ENCODE measurements at places on chromosomes 3 and 15. TPM values are rescaled to one million over a fixed set of nuclear protein-coding genes. Genes with fewer than 3 reads are reported as not detected.

SAXO2 gene
- 5.7 TPM for total RNA-seq

LHFPL4 gene
- not detected for total RNA-seq

NAALADL2 gene
- total RNA-seq: not detected

PGBD4 gene
- 2.2 TPM for total RNA-seq

CD200R1 gene
- total RNA-seq: not detected

GRCh38 chr3:37980462-37981347 lies 9.9 kb upstream of the VILL start:
- H3K4me3 ChIP-seq: no peak overlapping the region
- no peaks in the 10 kb centered on the region for H3K27me3 ChIP-seq
- H3K27ac ChIP-seq: no peak overlapping the region
- no peak for DNase-seq

DNA sequence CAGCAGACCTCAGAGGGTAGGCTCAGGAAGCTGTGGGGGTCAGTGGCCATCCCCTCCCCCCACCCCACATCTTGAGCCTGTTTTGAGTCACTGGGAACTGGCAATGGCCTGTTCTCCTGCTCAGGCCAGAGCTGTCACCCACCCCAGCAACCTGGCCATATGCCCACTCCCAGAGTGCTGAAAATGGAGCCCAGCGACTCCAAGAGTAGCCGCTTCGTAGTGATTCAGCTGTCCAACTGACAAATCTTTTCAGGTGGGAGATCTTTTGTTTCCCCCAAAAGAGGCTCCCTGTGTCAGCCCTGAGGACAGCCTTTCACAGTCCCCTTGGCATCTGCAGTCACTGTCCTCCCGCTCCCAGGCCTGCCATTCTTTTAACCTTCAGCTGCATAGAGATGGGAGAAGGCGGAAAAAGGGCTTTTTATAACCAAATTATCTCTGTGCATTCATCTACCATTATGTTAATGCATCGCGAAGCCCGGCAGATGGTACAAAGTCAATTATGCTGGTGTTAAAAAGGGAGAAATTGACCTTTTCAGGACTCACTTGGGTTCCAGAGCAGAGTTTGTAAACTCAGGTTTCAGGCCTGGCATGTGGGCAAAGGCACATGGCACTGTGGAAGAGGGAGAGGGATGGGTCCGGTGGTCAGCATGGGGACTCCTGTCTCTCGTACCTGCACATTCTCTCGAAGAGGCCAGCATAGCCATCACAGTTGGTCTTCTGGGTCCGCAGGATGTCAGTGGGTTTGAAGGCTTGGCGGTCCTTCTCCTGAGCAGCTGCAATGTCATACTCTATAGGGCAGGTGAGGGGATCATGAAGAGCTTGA lies 32.1 kb downstream of the KY start:
- DNase-seq: no peak
- H3K27ac ChIP-seq: no peak overlapping the region
- H3K27me3 ChIP-seq: no peaks in the 10 kb centered on the region
- no peaks in the 10 kb centered on the region for H3K4me1 ChIP-seq
- no peaks in the 10 kb centered on the region for H3K36me3 ChIP-seq

GRCh38 chr3:99365396-99365795 lies 273.0 kb upstream of the COL8A1 start:
- DNase-seq: no peak
- no peaks in the 10 kb centered on the region for H3K4me1 ChIP-seq
- no peaks in the 10 kb centered on the region for H3K27me3 ChIP-seq
- no peak overlapping the region for H3K27ac ChIP-seq
- H3K36me3 ChIP-seq: no peaks in the 10 kb centered on the region

DNA sequence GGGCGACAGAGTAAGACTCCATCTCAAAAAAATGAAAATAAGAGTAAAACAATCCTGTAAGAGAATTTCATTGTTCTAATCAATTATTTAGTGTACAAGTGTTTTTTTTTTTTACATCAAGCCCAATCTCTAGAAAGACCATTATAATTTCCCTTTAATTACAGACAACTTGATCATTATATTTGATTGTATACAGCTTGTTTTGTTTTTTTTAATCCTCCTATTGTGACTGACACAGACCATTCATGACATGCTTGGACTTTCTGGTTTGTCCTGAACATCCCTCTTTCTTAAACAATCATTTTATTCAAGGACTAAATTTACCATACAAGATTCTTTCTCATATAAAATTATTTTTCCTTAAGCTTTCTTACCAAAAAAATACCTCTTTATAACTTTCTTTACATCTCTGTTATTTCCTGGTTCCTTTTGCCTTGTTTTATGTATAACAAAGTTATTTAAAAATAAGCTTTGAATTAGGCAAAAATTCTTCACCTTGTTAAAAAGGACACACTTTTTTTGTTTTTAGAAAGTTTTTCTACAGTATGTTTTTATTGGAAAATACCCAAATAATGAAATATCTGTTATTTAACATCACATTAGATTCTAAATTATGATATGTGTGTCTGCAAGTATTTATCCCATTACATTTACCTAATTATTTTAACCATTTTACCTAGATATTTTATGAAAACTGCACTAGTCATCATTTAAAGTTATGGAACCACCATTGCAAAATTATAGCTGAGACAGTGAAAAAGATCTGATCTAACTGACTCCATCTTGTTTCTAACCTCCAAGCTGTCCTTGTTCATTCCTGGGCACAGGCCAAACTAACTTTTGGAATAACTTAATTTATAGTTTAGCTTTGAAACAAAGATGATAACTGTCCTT lies 26.1 kb upstream of the GFM1 start:
- no peak overlapping the region for H3K27ac ChIP-seq
- no peaks in the 10 kb centered on the region for H3K27me3 ChIP-seq
- H3K36me3 ChIP-seq: no peaks in the 10 kb centered on the region
- no peaks in the 10 kb centered on the region for H3K4me1 ChIP-seq
- DNase-seq: no peak

DNA sequence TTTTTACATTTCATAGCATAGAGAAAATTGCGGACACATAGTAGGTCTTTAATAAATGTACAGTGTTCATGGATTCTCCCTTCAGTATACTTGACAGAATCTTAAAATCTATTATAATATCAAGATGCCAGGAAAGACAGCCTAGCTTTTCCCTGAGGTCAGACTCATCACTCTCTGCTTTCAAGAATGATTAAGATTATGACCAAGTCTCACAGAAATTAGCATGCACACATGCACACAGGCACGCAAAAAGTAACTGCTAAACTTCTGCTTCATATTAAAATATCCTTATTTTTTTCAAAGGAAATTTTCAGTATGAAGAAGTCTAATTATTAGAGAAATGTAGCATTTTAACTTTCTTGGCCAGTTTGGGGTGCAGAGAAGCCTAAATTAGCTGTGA lies 493.8 kb upstream of the NECTIN3 start:
- H3K4me1 ChIP-seq: no peaks in the 10 kb centered on the region
- no peaks in the 10 kb centered on the region for H3K27me3 ChIP-seq
- no peaks in the 10 kb centered on the region for H3K36me3 ChIP-seq
- no peak for DNase-seq
- H3K27ac ChIP-seq: no peak overlapping the region

GRCh38 chr3:11910971-11911531 lies 64.4 kb upstream of the TAMM41 start:
- no peaks in the 10 kb centered on the region for H3K36me3 ChIP-seq
- no peak for DNase-seq
- no peak overlapping the region for H3K4me3 ChIP-seq
- H3K27ac ChIP-seq: no peak overlapping the region

DNA sequence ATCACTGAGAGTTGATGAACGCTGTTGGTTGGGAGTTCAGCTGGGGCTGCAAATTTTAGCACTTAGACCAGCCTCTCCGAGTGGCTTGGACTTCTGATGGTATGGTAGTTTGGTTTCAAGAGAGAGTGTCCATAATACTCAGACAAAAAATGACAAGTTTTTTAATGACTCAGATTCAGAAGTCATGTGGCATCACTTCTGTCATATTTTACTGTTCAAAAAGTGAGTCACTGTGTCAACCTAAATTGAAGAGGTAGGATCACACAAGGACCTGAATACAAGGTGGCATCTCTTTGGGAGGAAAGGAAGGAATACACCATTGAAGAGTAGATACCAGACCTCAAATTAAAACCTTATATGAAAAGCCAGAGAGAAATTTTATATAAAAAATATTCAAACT lies 99.1 kb upstream of the CHMP2B start:
- no peaks in the 10 kb centered on the region for H3K4me1 ChIP-seq
- no peaks in the 10 kb centered on the region for H3K36me3 ChIP-seq
- no peaks in the 10 kb centered on the region for H3K27me3 ChIP-seq

DNA sequence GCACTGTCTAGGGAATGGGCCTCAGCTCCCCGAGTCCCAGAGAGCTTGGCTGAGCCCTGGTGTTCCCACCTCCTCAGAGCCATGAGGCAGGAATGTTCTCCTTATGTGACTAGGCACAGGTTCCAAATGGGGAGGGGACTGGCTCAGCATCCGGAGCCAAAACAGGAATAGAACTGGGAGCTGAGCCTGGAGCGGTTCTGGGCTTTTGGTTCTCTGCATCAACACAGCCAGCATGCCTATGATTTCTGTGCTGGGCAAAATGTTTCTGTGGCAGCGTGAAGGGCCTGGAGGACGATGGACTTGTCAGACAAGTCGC lies at the start of gene FAM131A:
Gene FAM131A (plus strand): TSS at position 202 of the 316 bp plus-strand sequence. CDS start 31 bp downstream, at position 233.
- peak within 1 kb of the TSS; percentile 83 for H3K27ac ChIP-seq
- H3K36me3 ChIP-seq: peaks cover 37% of the 10 kb centered on the region
- DNase-seq: no peak
- peaks cover 62% of the 10 kb centered on the region for H3K4me1 ChIP-seq

- DNase-seq: no peak
- no peak overlapping the region for H3K4me3 ChIP-seq
- H3K36me3 ChIP-seq: no peaks in the 10 kb centered on the region
- no peaks in the 10 kb centered on the region for H3K27me3 ChIP-seq
- H3K27ac ChIP-seq: no peak overlapping the region
These were observed 82.7 kb upstream of the NR2F2 start for GRCh38 chr15:96247621-96248305.

- no peak for DNase-seq
- H3K4me1 ChIP-seq: peaks cover 3% of the 10 kb centered on the region
- H3K27me3 ChIP-seq: no peaks in the 10 kb centered on the region
- no peaks in the 10 kb centered on the region for H3K36me3 ChIP-seq
These were observed 324.0 kb downstream of the TBL1XR1 start for GRCh38 chr3:176873261-176873660.

DNA sequence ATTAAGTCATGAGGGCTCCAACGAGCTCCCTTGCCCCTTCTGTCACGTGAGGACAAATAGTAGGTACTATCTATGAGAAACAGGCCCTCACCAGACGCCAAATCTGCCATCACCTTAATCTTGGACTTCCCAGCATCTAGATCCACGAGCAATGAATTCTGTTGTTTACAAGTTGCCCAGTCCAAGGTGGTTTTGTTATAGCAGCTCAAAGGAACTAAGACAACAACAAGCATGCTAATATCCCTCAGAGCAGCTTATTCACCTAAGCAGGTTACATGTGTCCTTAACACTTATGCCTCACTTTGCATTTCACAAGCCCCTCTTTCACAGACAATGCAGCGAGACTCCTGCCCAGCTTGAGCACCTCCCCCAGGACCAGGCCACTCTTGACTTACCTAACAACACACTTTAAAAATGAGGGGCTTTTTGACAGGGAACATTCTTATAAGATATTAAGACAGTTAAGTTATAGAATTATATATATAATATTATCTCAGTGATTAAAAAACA lies 219.5 kb downstream of the PLCH1 start:
- no peak overlapping the region for H3K4me3 ChIP-seq
- no peaks in the 10 kb centered on the region for H3K4me1 ChIP-seq
- H3K36me3 ChIP-seq: no peaks in the 10 kb centered on the region
- no peak for DNase-seq

- no peak overlapping the region for H3K4me3 ChIP-seq
- H3K27me3 ChIP-seq: no peaks in the 10 kb centered on the region
- no peak overlapping the region for H3K27ac ChIP-seq
- peaks cover under 1% of the 10 kb centered on the region for H3K4me1 ChIP-seq
These were observed 139.3 kb upstream of the HES1 start for GRCh38 chr3:193996641-193997089.

All from K562 (cell line).